Globus pallidus (tissue), 1 donor: ENCODE measurements at places on chromosomes 13 and 19.

DNA sequence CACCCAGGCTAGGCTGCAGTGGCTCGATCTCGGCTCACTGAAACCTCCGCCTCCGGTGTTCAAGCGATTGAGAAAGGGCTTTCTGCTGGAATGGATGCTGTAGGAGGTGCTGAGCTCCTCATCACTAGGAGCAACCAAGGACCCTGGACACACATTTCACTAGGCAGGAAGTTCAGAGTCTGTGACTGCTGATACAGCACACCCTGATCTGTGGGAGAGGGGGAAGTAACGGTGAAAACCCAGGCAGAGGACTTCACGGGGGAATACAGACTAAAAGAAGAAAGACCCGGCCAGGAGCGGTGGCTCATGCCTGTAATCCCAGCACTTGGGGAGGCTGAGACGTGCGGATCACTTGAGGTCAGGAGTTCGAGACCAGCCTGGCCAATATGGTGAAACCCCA is 11.9 kb upstream of the NOTCH3 start:
- DNase-seq, result no peak

DNA sequence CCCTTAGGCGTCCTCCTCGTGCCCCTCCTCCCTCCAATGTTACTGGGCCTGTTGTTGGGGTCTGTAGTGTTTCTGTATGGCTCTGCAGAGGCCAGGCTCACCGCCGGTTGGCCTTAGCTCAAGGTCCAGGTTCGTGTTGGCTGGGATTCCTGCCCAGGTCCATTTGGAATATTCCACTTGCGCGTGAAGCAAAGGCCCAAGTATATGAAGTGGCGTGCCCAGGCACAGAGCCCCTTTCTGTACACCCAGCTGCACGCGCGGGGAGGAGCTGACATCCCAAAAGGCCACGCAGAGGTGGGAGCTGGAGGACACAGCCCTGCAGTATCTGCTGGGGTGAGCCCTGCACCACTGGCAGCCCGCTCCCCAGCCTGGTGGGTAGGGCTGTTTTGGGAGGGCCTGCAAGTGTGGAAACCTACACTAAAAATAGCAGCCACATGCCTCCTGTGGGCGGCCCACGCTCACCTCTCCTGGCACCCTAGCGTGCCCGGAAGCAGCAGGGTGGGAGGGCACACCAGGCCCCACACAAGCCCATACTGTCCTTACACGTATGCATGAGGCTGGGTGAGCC is 30.2 kb downstream of the CRTC1 start:
- no peak for DNase-seq

DNA sequence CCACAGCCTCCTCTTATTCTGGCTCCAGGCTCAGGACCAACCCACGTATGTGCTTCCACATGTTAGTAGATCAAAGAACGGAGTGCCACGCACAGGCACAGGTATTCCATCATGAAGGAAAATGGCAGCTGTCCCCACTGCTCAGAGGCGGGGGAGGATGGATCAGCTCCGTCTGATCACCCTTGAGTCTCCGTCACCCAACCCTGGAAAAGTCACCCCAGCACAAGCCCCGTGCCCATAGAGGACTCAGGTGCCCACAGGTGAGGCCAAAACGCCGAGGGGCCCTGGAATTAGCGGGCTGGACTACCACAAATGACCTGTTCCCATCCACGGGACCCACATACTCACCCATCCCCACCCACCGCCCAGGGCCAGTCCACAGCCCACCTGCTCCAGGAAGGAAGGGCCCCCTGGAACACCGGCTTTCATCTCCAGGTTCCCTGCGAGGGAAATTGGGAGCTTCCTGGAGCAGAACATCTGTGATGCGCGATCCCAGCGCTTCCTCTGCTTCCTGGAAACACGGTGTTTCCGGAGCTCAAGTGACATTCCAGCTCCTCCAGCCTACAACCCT is 120.5 kb upstream of the SPACA7 start:
- no peak for DNase-seq

DNA sequence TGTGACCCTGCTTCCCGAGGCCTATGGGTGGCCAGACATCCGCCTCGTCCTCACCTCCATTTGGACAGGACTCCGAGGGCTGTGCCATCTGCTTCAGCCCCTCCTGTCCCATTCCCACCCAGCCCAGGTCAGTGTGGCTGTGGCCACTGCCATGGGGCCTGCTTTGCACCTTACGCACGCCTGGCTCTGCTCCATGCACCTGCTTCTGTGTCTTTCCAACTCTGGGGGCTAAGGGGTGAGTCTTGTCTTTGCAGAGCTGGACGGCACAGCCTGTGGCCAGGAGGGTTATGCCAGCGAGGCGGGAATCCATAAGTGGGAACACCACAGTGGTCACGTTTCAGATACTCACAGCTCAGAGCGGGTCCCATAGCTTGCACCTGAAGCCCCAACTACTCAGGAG is 5.2 kb upstream of the ZNF554 start:
- DNase-seq, result no peak

- no peak for DNase-seq
Observed at GRCh38 chr19:53876651-53877224, 5.3 kb upstream of the PRKCG start.

DNA sequence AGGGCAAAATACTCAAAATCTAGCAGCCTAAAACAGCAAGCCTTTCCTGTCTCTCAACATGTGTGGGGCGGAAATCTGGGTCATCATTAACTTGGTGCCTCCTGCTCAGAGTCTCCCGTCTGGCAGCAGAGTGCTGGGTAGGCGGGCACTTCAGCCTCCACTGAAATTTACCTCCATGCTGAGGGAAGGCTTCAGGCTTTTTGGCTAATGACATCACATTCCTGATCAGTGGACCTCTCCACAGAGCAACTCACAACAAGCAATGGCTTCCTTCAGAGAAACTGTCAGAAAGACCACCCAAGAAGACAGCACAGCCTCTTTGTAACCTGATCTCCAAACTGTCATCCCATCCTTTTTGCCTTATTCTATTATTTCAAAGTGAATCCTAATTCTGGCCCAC is 1109.0 kb downstream of the UQCRFS1 start:
- no peak for DNase-seq

GRCh38 chr19:15439078-15439799 is 10.5 kb downstream of the WIZ start:
- no peak for DNase-seq

DNA sequence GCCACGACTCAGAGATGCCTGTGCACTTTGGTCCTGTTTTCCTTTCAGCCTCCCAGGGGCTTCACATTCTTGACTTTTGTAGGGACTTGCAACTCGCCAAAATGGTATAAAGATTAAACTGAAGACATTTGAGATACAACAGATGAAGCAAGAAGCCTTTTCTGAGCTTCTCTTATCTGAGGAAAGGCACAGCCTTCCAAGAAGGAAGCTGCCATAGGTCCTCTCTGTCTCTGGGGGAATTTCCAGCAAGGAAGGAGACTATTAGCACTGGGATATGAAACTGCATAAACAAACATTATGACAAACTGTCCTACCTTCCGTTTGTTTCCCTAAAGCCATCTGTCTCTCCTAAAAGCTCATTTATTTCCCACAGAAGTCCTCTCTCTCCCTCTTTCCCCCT is 39.3 kb downstream of the TGDS start:
- no peak for DNase-seq

- no peak for DNase-seq
Observed at GRCh38 chr19:42324655-42325307, 654 bp upstream of the MEGF8 start.
